ENCODE measurements at places on chromosomes 1 and 21.

- no peak for DNase-seq
Observed at GRCh38 chr1:162726555-162726954, 63.9 kb upstream of the HSD17B7 start.

DNA sequence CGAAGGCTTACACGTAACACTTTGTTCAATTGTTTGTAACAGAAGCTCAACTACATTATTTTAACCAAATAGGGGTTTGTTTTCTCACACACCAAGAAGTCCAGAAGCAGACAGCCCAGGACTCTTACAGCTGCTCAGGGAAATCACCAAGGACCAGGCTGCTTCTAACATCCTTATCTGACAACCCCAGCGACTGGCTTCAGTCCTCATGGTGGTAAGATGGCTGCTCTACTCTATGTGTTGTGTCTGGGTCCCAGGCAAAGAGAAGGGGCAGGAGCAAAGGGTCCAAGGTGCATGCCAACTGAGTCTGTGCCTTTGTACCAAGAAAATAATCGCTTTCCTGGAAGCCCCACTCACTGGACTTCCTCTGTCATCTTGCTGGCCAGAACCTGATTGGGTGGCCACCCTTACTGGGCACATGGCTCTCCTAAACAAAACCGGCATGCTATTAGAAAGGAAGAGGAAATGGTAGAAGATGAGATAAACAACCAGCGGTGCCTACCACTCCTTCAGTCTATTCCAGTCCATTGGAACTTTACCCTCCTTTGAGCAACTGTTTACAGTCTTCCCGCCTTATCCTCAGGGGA lies 34.1 kb upstream of the LRRC8D start:
- no peak for DNase-seq

DNA sequence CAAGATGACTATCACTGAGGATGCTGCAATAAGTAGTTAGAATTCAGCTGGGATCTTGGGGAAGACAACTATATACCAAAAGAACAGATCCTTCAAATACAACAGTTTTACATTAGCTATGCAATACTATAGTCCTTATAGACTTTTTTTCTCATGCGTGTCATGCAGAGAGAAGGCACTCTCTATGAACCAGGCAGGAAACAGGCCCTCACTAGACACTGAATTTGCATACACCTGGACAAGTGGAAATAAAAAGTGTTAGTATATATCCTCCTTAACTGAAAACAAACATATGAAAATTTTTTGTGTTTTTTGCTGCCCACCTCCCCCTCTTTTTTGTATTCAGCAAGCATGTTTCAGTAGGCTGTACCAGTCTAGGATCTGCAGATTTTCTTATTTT lies 29.9 kb downstream of the TMCO1 start:
- no peak for DNase-seq

DNA sequence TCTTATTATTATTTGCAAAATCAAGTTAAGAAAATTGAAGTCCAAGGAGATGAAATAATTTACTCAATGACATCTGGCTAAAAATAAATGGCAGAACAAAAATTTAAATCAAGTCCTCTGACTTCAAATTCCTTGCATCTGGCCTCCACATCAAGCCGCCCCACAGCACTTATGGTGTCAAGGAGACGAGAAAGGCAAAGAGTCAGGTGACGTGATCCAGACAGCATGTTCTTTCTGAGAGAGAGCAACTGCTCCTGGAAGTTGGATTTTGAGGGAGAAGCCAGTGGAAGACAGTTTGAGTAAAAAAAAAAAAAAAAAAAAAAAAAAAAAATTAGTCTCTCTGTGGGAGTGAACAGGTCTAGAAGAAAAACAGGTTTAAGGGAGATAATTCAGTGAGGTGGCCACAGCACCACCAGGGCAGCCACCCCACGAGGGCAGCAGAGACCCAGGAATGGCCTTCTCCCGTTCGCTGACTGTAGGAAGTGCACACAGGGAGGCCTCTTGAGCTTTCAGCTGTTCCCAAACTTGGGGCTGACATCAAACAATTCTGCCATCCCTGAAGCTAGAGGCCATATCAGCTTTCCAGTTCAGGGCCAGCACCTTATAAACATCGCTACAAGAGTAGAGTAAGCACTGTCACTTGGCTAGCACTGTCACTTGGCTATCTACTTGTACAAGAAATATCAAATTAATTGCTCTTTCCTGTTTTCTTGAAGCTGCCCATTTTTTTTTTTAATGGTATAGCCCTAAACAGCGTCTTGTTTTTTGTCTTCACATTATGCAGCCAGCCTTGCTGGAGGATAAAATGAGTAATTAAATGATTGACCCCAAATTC lies 7.8 kb downstream of the C1orf162 start:
- DNase-seq: peak; percentile 83

- peak; percentile 43 for DNase-seq
Observed at GRCh38 chr1:184191181-184191621, 139.7 kb downstream of the TSEN15 start.

All from head of caudate nucleus (tissue), 42 donors.